Epithelial cell of esophagus (primary cell): ENCODE measurements at places on chromosomes 4 and X.

DNA sequence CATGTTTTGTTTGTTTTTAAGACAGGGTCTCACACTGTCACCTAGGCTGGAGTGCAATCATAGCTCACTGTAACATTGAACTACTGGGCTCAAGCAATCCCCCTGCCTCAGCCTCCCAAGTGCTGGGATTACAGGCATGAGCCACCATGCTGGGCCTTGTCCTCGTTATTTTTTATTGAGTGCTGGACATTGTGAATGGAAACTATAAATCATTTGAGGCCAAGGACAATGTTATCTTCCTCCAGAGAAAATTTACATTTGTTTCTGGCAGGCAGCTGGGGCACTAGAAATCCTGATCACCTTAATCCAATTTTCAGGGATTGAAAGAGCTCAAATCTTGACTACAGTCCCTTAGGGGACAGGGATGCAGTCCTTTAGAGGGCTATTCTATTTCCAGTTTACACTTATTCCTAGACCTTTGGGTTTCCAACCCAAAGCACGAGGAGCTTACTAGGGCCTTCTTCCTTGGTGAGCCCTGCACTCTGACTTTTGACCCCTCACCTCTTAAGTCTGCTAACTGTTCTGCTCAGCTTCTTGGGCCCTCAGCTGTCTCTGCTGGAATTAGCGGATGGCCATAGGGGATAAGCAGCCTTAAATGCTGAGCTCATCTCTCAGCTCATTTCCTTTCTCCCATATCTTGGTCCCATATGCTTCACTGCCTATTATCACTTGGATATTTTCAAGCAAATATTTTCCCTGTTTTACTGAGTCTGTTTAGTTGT lies 23.0 kb upstream of the PDZD4 start:
- no peak for DNase-seq

GRCh38 chr4:3134201-3134600 lies 59.7 kb downstream of the HTT start:
- DNase-seq, result no peak

GRCh38 chr4:170657761-170658160 lies 568.0 kb upstream of the AADAT start:
- peak; percentile 35 for DNase-seq

DNA sequence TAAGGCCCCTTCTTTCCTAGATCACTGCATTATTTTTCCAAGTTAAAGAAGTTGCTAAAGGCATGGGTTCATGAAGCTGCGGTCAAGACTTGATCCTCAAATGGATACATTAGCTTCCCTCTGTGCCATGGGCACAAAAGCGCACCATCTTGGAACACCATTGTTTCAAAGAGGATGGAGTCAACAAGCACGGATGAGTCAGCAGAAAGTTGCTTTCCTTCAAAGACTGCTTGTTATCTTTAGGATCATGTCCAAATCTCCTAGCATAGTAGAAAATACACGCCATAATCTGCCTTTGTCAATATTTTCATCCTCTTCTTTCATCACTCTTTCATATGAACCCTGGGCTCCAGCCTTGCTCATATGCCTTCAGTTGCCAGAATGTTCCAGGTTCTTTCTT lies 226.8 kb upstream of the GATB start:
- DNase-seq, result peak; percentile 18

- DNase-seq, result no peak
Observed at GRCh38 chrX:39442332-39442731, 641.1 kb downstream of the MID1IP1 start.

DNA sequence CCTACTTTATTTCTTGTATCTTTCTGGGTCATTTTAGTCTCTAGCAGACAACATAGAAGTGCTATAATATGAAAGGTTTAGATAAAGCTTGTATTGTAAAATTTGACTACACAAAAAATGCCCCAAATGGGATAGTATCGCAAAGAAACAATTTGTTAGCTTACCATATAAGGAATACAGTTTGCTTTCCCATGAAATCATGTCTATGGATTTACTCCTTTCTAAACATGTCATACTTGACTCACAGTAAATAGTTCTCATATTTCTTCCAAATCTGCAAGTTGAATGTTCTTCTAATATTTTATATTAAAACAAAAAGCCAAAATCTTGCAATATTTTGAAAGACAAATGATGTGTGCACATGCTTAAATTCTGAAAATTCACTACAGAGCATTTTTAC lies 103.9 kb downstream of the PPA2 start:
- DNase-seq, result no peak

DNA sequence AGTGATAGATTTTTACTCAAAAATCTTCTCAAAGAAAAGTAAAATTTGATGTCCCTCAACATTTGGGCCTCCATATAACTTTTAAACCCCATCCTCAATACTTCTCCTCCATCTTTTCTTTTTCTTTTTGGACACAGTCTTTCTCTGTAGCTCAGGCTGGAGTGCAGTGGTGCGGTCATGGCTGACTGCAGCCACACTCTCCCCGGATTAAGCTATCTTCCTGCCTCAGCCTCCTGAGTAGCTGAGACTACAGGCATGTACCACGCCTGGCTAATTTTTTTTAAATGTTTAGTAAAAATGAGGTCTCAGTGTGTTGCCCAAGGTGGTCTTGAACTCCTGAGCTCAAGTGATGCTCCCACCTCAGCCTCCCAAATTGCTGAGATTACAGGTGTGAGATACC lies 33.1 kb downstream of the KDM6A start:
- DNase-seq, result no peak

- peak; percentile 60 for DNase-seq
Observed at GRCh38 chrX:2500091-2500802, 529 bp downstream of the DHRSX start.

DNA sequence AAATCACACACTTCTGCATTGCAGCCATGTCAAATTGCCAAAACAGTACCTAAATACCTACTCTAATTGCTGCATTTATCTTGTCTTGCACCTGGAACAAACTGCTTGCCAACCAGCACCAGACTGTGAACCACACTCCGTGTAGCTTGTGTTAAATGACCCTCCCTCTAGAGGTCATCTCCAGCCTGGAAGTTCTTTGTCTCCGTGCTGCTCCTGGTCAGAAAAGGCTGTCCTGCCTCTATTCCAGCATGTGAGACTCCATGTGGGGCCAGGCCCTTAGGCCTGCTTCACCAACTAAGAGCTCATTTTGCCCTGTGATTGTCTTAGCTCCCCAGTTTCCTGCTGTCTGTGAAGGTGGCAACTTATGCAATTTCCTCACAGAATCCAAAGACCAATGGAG lies 28.3 kb downstream of the CNGA2 start:
- no peak for DNase-seq

DNA sequence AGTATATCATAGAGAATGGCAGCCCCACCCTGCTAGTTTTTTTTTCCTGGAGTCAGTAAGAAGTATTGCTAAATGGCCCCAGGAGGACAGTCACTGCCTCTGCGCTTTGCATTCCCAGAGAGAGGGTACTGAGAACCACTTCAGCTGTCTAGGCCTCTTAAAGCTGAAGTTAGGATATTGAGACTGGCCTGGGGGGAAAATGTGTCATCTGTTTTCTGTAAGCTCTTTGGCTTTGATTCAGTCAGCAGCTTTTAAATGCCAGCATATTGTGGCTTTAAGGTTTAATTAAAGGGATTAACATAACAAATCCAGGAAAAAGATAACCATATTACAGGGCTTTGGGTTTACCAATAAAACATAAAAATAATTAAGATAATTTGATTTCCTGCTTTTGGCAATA lies 852.0 kb downstream of the PCDH18 start:
- DNase-seq, result peak; percentile 75

- DNase-seq, result no peak
Observed at GRCh38 chr4:52507774-52508173, 151.3 kb downstream of the USP46 start.

DNA sequence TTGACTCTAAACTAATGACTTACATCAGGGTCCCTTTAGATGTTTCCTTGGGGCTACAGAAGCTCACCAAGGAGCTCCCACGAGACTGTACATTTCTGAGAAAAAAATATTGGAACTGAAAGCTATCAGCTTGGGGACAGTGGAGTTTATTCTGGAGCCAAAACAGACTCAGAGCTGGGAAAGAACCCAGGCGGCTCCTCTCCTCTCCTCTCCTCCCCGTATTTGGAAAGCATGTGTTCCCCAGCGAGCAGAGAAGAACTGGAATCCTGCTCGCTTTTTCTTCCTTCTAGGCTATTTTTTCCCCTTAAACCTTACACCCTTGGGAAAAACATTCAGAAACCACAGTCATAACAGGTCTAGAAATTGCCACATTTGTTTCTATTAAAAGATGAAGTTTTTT lies 4.3 kb upstream of the MAP7D3 start:
- DNase-seq, result no peak

DNA sequence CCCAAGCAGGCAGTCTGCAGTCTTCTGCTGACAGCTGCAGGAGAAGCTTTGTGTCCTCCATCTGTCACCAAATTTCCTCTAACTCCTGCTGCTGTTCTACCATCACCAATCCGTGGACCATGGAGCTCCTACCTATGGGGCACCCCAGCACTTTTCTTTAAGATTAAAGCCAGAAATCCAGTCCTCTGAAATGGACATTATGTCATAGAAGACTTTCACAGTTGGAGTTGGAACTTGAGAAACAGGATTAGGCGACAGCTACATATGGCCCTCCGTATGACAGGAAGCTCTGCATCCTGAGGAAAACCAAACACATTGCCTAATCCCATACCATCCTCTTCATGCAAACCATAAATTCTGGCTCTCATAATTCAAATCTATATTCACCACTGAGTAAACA lies 470.6 kb upstream of the GALNTL6 start:
- DNase-seq, result no peak

DNA sequence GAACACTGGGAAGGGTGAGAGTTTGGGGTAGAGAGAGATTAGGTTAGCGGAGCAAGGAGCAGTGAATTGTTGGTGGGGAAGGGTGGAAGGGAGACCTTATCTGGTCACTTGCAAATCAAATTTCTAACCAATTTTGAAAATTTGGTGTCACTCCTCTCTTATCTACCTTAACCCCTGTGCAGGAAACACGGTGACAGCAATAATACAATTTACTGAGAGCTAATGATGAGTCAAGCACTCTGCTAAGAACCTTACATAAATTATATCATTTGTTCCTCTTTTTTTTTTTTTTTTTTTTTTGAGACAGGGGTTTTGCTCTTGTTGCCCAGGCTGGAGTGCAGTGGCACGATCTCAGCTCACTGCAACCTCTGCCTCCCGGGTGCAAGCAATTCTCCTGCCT lies 116.4 kb downstream of the C4orf51 start:
- no peak for DNase-seq

GRCh38 chr4:152165146-152165545 lies 370.7 kb downstream of the FBXW7 start:
- peak; percentile 35 for DNase-seq

- DNase-seq, result peak; percentile 68
Observed at GRCh38 chr4:88158038-88158488, 376 bp downstream of the ABCG2 start.

DNA sequence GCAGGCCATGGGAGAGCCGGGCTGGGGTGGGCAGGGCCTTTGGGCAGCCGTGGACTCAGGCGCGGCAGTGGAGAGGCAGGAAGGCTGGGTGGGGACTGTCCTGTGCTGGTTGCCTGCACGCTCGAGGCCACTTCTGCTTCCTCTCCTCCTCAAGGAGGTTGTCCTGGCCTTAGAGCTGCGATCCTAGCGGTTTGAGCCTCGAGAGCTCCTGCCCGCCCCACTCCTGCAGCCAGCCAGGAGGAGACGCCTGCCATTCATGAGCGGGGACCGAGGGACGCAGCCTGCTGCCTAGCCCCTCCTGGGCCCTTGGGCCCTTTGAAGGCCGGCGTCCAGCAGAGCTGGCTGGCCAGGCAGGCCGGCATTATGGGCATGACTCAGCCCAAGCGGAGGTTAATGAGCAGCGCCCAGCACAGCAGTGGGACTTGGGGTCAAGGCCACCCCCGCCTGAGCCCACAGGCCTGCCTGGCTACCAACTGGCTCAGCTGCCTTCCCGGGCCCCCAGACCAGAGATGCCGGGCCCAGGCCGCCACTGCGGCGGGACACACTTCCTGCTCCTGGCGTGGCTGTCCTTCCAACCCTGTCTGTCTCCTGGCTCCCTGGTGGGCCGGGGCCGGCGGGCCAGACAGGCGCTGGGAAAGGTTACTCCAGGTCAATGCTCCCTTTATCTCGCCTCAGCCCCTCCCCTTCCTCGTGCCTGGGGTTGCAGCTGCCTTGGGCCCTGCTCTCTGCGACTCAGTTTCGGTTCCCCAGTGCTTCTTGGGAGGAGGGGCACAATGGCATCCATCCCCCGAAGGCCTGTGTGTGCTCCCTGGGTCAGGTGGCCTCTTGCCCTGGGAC lies 1.8 kb downstream of the ABCD1 start:
- DNase-seq, result no peak

- DNase-seq, result no peak
Observed at GRCh38 chr4:39933671-39934590, 43.8 kb downstream of the PDS5A start.

- no peak for DNase-seq
Observed at GRCh38 chr4:38193236-38193863, 233.2 kb downstream of the PTTG2 start.

- peak; percentile 8 for DNase-seq
Observed at GRCh38 chr4:106201373-106201772, 114.6 kb downstream of the TBCK start.

DNA sequence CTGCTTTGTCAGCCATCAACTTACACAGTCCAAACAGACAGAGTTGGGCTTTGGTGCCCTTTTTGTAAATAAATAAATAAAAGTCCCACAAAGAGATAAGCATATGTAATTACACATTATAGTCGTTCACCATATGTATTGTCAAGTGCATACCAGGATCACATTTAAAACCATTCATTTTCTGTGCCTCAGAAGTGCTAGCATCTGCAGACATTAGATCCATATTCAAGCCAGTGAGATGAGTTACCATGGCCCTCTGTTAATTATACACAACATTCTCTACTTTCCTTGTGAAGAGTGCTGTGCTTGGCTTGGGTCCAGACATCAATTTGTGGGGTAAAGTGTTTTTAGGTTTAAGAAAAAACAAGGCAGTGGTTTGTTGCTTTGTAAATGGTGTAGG lies 76.8 kb downstream of the ENOX2 start:
- DNase-seq, result no peak

DNA sequence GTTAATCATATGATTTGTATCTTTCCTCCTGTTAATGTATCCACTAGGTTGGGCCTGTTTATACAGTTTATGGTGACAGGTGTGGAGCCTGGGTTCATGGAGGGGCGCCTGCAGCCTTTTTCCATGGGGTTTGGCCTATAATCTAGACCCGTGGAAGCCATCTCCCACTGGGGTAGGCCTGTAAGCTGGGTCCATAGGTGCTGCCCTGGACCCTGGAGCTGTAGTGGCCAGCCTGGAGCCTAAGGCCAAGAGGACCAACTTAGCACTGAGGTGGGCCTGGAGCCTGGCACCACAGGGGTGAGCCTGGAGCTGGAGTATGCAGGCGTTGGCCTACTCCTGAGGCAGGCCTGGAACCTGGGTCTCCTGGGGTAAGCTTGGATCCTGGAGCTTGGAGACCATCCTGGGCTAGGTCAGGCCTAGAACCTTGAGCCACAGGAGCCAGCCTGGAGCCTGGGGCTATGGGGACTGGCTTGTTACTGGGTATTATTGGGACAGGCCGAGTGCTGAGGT lies 249.4 kb upstream of the HTR2C start:
- DNase-seq, result no peak

DNA sequence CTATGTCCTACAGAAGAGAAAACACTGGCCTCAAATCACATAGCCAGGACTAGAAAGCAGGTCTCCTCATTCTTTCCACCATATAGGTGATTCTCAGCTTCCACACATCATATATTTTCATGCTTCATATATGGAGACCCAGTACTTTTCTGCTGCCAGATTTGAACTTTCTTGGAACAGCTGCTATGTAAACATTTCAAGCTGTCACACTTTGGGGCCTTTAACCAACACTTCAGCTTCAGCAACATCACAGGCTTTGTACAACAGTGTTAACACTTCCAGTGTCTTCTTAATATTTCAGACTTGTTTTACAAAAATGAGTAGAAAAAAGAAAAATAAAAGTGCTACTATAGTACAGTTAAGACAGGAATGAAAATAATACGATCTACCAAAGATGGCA lies 12.6 kb downstream of the SH3RF1 start:
- no peak for DNase-seq
